NCI-H2171 (cell line): ENCODE measurements at places on chromosomes 16 and 17.

GRCh38 chr17:28407130-28407973 is 1.3 kb upstream of the SLC46A1 start:
- peak; percentile 54 for DNase-seq

- no peak for DNase-seq
Measured at GRCh38 chr17:44355642-44356099, 8.0 kb downstream of the FAM171A2 start.

- no peak for DNase-seq
Measured at GRCh38 chr17:17535957-17536356, 39.8 kb upstream of the RASD1 start.

DNA sequence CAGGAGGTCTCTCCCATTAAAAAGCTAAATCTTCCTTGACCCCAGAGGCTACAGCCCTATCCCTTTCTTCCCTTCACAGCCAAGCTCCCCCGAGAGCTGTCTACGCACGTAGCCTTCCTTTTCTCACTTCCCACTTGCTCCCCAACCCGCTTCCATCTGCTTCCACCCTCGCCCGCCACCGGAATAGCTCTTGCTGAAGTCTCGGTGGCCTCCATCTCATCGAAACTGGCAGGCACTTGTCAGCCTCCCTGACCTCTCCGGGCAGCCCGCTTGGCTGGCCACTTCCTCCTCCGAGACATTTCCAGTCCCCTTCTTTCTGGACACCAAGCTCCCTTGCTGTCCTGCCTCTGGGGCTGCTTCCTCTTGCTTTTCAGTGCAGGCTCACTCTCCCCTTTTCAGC is 10.7 kb upstream of the EPOP start:
- no peak for DNase-seq

GRCh38 chr16:19840524-19841110 is 44.0 kb downstream of the GPRC5B start:
- peak; percentile 86 for DNase-seq
